ENCODE measurements at places on chromosomes 3 and 15.

DNA sequence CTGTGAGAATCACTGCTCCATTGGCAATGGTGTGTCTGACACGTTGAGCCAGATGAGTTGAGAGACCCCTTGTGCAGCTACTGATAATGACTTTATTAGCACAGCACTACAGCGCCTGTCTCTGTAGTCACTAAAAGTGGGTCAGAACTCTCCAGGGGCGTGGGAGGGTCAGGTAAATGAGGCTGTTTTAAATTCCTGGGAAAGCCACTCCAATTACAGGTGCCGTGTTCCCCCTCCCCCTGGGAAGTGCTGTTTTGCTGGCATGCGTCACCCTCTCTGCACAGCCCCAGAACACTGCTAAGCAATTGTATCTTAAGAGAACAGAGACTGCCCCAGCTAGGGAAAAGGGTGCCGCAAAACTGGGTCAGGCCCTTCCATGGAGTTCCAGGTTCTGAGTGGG is 21.5 kb upstream of the CPNE9 start:
- DNase-seq, result no peak

DNA sequence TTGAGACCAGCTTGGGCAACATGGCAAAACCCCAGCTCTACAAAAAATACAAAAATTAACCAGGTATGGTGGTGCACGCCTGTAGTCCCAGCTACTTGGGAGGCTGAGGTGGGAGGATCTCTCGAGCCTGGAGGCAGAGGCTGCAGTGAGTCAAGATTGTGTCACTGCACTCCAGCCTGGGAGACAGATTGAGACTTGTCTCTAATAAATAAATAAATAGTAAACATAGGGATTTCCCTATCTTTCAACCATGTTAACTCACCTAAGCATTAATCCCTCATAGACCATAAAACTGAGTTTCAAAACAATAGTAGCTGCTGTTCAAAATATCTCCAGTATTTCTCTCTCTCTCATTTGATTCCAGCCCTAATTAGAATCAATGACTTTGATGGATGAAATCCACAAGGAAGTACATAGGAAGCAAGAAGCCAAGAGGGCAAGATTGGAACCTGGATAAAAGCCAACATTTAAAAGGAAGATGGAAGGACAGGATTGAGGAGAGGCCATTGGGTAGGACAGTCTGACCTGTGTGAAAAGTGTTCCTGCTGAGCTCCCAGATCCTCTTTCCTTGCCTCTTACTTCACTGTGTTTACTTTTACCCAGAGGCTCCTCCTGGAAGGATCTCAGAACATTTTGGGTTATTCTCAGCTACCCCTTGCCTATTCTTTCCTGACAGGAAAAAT is 12.4 kb upstream of the TTBK2 start:
- no peak for DNase-seq

- no peak for DNase-seq
These were observed 42.5 kb downstream of the LPP start for GRCh38 chr3:188196232-188196990.

DNA sequence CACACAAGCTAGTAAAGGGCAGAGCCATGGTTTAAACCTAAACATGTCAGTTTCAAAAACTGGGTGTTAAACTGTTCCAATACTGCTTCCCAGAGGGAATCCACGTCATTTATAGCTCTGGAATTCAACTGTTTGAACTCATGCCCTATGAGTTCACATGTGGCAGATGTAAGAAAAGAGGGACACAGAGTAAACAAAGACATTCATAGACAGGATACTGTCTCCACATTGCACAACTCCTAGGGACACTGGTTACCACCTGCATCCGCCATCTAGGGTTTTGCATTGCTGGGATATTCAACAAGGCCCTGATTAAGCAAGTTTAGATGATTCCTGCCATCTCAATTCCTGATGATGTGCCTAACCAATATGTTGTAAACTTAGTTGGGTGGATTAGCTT is 134.1 kb upstream of the COL8A1 start:
- DNase-seq, result no peak

DNA sequence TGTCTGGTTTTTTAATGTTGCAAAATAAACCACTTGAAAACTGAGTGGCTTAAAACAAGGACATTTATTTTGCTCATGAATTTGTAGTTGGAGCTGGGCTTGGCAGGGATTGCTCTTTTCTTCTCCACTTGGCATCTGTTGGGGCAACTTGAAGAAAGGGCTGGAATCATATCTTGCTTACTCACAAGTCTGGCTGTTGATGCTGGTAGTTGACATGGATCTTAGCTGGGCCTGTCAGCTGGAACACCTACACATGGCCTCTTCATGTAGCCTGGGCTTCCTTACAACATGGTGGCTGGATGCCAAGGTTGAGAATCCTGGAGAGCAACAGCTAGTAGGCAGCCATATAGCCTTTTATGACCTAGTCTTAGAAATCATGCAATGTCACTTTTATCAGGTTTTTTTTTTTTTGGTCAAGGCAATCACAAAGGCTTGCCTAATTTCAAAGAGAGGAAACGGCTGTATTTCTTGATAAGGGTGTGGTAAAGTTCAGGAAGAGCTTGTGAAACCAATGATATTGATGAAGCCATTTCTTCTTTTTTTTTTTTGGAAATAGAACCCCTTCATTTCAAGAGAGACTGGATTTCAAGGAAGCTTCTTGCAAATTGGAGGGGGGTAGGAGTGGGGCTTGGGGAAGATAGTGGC is 262.1 kb downstream of the IL20RB start:
- no peak for DNase-seq

GRCh38 chr15:54577476-54578250 is 599.4 kb downstream of the UNC13C start:
- DNase-seq, result no peak

- DNase-seq, result no peak
These were observed 813.6 kb upstream of the ALCAM start for GRCh38 chr3:104553121-104553520.

- no peak for DNase-seq
These were observed 4.2 kb downstream of the MFGE8 start for GRCh38 chr15:88908697-88909621.

DNA sequence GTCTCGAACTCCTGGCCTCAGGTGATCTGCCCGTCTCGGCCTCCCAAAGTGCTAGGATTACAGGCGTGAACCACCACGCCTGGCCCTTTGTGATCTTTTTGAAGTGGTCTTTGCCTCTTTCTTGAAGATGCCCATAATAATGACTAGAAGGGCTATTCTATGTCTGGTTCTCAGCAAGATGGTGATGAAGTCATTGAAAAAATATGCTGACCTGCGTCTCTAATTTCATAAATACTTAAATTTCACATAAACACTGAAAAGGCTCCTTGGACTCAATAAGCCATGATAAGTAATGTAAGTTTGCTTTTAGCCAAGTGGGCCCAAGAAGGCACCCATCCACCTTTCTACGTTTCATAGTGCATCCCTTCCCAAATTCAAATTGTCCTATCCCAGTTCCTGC is 775 bp upstream of the MAPK6 start:
- no peak for DNase-seq

- no peak for DNase-seq
These were observed 22.6 kb upstream of the SLC6A6 start for GRCh38 chr3:14379843-14380242.

GRCh38 chr15:92205255-92205739 is 188.4 kb upstream of the ST8SIA2 start:
- DNase-seq, result no peak

GRCh38 chr3:54843352-54843751 is 84.5 kb downstream of the LRTM1 start:
- no peak for DNase-seq

GRCh38 chr15:101104141-101104540 is 147.7 kb downstream of the CHSY1 start:
- no peak for DNase-seq

- DNase-seq, result no peak
These were observed 2.2 kb downstream of the HEMK1 start for GRCh38 chr3:50571486-50571885.

- no peak for DNase-seq
These were observed 37.7 kb upstream of the GNB5 start for GRCh38 chr15:52228921-52229320.

GRCh38 chr3:24385012-24385615 is 109.5 kb downstream of the THRB start:
- no peak for DNase-seq
